ENCODE measurements at places on chromosomes 7 and 10.

DNA sequence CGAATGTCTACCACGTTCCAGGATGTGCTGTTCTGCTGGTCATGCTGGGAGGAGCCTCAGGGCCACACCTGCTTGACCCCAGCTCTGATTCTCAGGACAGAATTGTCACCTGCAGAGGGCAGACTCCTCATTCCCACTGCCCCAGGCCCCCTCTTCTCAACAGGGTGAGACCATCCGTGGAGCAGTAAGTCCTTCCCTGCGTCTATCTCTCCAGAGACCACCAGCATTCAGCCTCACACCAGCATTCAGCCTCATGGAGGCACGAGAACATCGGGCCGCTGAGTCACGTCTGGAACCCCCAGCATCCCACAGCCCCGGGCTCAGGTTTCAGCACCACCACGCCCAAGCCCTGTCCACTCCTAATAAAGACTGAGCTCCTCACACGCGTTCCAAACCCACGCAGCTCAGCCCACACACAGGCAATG lies 273.4 kb downstream of the DIP2C start:
- no peak for DNase-seq

DNA sequence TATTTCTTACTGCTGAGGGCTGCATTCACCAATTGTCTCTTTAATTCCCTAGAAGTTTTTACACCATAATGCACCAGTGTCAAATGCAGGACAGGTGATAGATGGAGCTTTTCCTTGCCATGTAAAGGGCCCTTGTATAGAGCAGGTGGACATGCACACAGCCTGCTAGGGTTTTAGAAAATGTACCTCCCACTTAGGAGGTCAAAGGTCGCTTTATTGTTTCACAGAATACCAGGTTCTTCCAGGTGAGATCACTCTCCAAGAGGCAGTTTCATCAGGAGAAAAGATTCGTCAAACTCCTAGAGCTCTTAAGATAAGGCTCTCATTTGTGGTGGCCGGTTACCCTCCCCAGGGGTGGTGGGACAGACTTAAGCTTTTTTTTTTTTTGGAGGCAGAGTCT lies 215.8 kb downstream of the PHTF2 start:
- DNase-seq: no peak

GRCh38 chr7:29988424-29989256 lies 961 bp downstream of the SCRN1 start:
- peak; percentile 68 for DNase-seq

DNA sequence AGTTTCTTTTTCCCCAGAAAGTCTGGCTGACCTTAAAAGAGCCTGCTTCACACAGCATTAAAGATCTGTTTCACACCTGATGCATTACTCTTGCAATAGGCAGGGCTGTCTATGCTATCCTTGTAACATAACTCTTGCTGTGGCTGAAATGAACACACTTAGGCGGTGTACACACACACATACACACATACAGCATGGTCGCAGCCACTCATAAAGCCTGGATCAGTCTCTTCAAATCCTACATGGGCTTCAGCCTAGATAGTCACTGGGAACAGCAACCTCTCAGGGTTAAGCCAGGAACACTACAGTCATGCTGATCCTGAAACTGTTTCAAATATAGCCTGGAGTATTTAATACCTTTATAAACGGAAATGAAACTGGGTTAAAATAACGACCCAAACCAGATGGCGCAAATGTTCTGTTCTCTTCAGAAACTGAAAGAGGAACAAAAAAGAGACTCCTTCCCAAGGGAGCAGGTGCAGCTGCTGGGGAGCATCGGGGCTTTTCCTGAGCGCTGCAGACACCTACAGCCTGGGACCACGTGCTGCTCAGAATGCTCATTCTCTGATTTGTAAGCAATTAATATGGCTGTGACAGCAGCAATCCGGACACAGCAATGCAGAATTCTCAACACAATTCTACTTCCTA lies 61.0 kb upstream of the SFMBT2 start:
- no peak for DNase-seq

DNA sequence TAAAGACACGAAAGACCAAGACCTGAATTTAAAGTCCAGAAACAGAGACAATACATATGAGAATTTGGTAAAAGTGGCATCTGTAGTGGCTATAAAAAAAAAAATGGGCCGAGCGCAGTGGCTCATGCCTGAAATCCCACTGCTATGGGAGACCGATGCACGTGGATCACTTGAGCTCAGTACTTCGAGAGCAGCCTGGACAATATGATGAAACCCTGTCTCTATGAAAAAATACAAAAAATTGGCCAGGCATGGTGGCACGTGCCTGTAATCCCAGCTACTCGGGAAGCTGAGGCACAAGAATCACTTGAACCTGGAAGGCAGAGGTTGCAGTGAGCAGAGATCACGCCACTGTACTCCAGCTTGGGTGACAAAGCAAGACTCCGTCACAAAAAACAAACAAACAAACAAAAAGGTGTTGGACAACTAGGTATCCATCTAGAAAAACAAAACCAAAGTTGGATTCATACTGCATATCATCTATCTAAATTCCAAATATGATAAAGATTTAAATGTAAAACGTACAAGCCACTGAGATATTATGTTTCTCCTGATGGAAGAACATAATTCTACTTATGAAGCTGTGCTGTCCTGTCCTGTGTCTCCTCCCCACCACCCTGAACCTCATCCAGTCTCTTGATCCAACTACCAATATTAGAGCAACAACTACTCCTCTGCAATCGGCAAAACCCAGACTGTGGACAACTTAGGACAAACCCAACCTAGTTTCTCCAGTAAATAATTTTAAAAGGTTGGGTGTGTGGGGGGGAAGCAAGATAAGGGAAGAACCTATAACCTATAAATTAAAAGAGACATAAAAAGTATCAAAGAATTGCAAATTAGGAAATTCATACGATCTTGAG lies 53.7 kb downstream of the ATAD1 start:
- no peak for DNase-seq

- no peak for DNase-seq
Measured at GRCh38 chr10:96122824-96123223, 7.3 kb upstream of the ZNF518A start.

- DNase-seq: peak; percentile 73
Measured at GRCh38 chr7:46859963-46860475, 721.9 kb downstream of the TNS3 start.

DNA sequence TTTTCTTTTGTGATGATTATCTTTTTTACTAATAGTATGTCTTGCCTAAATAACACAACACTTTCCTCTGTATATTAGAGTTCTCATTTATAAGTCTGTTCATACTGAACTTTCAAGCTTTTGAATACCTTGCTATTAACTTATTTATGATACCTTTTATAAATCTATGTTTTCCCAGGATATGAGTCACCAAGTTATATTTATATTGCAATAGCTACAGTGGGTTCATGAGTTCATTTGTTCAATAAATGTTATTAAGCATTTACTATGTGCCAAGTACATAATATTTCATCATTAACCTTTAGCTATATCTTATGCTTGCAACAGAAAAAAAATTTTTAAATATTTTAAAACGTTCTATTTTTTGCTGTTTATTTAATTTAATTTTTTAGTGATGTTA lies 18.3 kb downstream of the CLCN1 start:
- DNase-seq: no peak

DNA sequence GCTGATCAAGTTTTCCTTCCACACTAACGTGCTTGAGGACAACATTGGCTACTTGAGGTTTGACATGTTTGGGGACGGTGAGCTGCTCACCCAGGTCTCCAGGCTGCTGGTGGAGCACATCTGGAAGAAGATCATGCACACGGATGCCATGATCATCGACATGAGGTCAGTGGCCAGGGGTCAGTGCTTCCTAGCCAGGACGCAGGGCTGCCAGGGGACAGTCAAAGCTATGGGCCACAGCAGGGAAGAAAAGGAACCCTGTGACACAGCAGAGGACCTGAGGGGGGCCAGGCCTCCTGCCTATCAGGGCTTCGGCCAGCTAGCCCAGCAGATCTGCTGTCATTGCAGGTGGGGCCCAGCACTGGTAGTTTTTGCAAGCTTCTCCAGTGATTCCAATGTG lies 5.2 kb downstream of the RBP3 start:
- no peak for DNase-seq

GRCh38 chr7:66173856-66174255 lies 31.3 kb upstream of the TPST1 start:
- DNase-seq: no peak

DNA sequence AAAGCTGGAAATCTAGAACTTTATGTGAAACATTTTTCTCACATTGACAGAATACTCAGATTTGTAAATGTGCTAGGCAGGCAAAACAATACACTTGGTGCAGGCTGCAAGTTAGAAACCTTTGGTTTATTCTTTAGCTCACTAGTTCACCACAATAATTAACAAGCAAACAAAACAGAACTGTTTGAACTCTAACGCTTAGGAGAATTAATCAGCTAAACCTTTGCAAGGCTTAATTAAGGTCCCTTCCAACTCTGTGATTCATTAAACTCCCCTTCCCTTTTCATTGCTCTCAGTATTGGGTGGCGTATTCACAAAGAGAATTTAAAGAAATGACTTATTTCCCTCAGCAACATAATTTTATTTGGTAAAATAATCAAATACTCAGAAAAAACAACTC lies 99.0 kb downstream of the PON1 start:
- no peak for DNase-seq

DNA sequence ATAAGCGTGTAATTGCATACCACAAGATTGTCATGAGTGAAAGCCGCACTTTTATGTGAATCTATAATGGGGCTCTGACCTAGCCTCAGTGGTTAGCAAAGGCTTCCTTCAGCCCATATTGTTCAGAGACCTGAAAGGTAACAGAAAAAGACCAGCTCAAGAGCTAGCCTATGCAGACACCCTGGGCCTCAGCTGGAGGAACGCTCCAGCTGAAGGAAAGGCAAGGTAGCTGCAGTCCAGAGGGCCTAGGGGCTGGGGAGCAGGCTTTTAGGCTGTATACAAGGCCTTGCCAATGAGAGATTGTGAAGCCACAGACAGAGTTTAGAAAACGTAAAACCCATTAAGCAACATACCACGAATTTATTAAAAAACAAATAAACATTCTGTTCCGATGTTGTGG lies 246.6 kb upstream of the GHITM start:
- DNase-seq: no peak

GRCh38 chr10:15448598-15448997 lies 77.5 kb upstream of the FAM171A1 start:
- DNase-seq: no peak

DNA sequence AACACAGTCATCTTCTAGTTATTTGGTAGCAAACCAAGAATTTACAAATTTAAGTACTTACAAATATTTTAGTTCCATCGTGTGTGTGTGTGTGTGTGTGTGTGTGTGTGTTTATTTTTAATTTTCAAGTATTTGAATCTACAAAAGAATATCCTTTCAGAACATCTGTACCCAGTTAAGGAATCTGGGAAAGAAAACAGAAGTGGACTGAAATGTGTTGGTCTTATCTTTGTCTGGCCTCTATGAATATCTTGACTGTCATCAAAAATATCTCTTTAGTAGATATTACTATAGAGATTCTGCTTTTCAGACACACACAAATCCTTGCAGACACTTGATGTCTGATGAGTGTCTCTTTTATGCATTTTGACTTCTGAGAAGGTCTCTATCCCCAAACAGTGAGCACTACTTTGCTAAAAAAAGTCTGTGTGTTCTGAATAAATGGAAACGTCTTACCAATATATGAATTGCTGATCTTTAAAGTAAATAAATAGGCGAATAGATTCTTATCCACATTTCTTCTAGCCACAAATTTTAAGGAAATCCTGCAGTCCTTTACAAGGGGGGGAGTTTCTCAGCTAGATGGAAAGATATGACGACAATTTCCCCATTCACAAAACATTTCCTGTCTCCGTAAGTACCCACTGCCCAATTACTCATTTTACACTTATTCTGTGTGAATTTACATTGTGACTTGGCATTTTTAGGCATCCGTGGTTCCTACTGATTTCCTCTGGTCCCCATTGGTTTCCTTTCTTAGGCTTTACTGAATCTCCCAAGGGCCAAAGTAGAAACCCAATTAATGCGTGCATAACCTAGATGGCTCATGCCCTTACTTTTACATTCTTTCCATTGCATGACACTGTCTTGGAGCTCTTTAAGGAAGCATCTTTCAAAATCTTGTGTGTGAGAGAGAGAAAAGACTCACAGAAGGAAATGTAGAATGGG lies 36.0 kb downstream of the NRCAM start:
- DNase-seq: no peak

- DNase-seq: no peak
Measured at GRCh38 chr10:72738486-72738885, 46.5 kb downstream of the MCU start.

- DNase-seq: peak; percentile 26
Measured at GRCh38 chr7:133513608-133514007, 260.7 kb downstream of the EXOC4 start.

DNA sequence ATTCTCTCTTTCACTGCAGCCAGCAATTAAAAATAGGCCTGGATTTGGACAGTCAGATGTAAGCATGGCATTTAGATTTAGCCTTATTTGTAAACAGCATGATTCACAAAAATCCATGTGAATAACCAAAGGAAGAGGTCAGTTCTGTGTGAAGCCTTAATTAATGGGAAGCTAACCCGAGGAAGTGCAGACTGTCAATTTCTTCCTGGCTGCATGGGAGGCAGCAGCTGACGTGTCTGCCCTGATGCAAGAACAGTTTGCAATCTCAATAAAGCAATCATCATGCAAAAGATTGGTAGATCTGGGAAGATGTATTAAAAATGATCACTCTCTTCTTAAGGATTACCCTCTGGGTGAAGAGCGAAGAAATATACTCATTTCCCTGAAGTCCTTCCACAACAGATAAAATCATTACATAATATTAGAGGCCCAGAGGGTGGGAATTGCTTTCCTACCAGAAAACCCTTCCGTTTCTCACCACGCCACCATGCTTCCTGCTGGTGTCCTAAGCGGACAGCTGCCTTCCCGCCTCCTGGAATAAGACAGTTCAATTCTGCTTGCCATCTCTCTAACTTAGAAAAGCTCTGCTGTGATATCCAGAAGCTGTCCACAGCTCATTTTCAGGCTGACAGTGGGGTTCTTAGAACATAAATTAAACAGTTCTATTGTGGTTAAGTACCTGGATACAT lies 526.7 kb upstream of the NRP1 start:
- peak; percentile 8 for DNase-seq

DNA sequence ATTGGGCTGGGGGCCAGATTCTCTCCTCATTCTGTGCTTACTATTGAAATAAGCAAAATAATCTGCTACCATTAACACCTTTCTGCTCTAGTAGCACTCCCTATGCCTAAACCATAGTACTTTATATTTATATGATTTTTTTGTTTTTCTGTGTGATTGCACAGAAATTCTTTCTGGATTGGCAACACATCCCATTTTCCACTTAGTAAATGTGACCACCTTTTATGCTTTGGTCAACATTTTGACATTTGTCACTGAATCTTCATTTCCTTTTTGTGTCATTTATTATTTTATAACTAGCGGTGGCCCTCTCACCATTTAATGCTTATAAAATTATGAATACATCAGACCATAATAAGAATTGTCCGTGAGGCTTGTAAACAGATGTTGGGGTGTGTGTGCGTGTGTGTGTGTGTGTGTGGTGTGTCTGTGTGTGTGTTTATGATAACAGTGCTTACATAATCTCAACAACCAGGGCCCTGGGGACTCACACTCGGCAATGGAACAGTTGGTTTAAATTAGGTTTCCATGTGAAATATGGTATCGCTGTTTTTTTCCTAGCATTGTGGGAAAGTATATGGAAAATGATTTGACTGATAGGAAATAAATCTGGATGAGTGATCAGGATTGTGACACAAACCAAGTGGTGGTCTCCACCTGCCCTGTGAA lies 138.9 kb downstream of the NOC3L start:
- no peak for DNase-seq
